ENCODE measurements at places on chromosomes 3 and 15. TPM values are rescaled to one million over a fixed set of nuclear protein-coding genes. Genes with fewer than 3 reads are reported as not detected.

SNTN gene
- not detected for polyA plus RNA-seq

ARPP21 gene
- polyA plus RNA-seq, result not detected

CHST13 gene
- 15.6 TPM for polyA plus RNA-seq

IDH3A gene
- polyA plus RNA-seq, result 23.4 TPM

CACNA2D2 gene
- 24.9 TPM for polyA plus RNA-seq

UBAP1L gene
- 1.3 TPM for polyA plus RNA-seq
